ENCODE measurements at places on chromosomes 1 and 21.

DNA sequence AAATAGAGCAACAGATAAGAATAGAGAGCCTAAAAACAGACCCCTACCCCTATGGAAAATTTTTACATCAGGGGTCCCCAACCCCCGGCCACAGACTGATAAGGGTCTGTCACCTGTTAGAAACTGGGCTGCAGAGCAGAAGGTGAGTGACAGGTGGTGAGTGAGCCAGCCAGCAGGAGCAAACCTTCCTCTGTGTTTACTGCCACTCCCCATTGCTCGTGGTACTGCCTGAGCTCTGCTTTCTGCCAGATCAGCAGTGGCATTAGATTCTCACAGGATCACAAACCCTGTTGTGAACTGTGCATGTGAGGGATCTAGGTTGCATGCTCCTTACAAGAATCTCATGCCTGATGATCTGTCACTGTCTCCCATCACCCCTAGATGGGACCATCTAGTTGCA lies 174.1 kb downstream of the FOXD2 start:
- DNase-seq = no peak

DNA sequence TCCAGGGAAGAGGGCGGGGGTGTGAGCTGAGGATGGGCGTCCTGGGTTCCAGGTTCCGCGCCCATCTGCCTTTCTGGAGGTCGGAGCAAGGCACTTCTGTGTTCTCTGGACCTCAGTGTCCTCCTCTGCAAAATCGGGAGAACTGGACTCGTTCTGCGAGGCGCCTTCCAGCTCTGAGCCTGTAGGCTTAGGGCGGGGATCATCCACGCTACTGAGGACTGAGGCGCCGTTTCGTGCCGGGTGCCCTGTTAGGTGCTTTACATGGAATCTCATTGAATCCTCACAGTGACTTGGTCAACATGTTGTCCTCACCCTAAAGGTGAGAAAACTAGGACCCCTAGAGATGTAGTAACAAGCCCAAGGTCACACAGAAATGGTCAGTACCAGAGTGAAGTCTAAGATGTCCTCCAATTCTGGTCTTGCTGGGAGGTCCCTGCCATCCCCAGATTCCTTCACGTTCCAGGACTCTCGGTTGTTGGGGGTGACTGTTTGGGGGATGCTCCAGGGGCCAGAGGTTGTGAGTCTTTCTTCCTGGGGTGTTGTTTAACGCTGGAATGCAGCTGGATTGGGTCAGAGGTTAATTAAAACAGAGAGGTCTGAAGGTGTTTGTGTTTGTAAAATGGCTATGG lies 677 bp downstream of the PRKAA2 start:
- DNase-seq = no peak

DNA sequence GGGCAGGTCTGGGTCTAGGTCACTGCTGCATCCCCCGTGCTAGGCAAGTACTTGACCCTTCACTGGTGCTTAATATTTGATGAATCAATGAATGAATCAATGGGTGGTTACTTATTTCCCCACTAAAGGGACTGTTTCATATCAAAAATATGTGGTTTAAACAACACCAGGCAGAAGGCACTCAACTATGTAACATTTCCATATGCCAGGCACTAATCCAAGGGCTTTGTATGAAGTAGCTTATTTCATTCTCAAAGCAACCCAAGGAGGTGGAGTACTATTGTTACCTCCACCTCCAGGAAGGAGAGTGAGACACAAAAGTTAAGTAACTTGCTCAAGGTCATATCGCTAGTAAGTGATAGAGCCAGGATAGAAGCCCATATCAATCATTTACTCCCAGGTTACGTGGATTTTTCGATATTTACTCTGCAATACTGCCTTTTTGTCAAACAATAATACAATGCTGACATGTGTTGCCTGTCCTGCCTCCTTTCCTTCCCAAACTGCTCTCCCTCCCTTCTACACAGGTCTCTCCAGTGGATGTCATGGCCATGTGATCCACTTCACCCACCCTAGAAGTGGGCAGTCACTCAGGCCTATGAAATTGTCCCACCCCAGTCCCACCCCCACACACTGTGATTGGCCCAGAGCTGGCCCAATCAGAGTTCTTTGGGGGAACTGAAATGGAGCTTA lies 142.8 kb downstream of the ETS2 start:
- no peak for DNase-seq

DNA sequence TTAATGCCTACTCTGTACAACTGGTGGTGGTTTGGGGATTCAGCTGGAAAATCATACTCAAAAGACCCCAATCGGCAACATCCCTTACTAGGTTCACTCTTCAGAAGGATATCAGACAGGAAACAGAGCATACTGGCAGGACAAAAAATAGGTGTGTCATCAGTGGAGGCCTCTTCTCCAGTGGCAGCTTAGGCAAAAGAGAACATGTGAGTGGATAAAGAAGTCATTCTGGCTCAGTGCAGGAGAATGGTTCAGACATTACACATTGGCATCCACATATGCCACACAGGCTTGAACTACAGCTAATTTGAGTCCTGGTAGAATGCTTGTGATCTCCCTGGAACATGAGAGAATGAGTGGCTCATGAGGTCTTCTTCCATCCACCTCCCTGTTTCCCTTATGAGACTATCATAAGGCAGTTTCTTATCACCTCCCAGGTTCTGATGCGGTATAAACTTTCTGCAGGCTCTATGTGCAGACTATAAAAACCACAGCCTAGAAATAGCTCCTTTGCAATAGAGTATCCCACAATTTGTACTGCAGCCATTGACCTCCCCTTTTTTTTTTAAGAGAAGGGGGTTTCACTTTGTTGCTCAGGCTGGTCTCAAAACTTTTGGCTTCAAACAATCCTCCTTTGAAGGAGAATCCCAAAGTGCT lies 24.7 kb downstream of the VAMP4 start:
- DNase-seq = no peak

DNA sequence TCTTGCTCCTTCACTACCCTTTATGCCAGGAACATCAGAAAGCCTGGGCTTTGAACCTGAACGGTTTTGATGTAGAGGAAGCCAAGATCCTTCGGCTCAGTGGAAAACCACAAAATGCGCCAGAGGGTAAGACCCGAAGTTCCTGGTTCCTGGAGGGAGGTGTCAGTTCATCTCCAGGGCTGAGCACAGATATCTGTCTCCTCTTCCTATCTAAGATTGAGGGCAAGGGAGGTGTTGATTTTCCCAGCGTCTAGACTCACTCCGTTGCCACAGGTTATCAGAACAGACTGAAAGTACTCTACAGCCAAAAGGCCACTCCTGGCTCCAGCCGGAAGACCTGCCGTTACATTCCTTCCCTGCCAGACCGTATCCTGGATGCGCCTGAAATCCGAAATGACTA lies 915 bp downstream of the CDC20 start:
- DNase-seq = no peak

GRCh38 chr1:54135436-54136120 lies 17.2 kb downstream of the CDCP2 start:
- DNase-seq = no peak

DNA sequence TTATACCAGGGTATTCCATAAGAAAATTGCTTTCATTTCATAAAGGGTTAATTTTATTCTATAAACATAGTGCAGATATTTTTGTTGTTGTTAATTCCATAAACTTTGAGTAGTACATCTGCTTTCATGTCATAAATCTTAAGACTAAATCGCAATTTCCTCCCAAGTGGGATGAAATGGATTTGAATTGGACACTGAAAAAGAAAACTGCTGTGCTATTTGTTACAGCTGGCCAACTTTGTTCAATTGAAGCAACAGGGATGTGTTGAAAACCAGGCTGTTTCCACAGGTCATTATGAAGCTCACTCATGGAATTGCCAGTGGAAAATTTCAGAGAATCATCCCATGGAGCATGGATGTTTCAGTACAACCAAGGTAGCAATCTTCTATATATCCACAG lies 252.5 kb upstream of the RGS18 start:
- no peak for DNase-seq

- no peak for DNase-seq
Measured at GRCh38 chr1:24779689-24780464, 34.6 kb downstream of the CLIC4 start.

- no peak for DNase-seq
Measured at GRCh38 chr1:201251851-201252430, 31.4 kb upstream of the PKP1 start.

GRCh38 chr21:38959692-38960061 lies 153.9 kb downstream of the ETS2 start:
- no peak for DNase-seq

- DNase-seq = no peak
Measured at GRCh38 chr1:87226341-87226760, 102.3 kb upstream of the LMO4 start.

DNA sequence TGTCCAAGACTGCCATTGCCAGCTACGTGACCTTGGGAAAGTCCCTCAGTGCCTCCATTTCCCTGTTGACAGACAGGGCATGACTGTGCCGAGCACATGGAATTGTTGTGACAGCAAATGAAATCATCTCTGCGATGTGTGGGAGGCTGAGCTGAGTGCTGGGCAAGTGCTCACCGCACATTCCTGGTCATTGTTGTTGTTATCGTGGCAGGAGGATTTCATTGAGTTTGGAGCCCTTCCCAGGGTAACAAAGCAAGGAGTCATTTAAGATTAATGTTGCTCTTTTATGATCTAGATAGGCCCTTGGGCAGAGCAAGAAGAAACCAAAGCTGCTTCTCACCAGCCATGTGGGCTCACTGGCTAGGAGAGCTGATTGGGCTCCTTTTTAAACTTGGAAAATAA lies 39.6 kb upstream of the ITPKB start:
- DNase-seq = no peak

DNA sequence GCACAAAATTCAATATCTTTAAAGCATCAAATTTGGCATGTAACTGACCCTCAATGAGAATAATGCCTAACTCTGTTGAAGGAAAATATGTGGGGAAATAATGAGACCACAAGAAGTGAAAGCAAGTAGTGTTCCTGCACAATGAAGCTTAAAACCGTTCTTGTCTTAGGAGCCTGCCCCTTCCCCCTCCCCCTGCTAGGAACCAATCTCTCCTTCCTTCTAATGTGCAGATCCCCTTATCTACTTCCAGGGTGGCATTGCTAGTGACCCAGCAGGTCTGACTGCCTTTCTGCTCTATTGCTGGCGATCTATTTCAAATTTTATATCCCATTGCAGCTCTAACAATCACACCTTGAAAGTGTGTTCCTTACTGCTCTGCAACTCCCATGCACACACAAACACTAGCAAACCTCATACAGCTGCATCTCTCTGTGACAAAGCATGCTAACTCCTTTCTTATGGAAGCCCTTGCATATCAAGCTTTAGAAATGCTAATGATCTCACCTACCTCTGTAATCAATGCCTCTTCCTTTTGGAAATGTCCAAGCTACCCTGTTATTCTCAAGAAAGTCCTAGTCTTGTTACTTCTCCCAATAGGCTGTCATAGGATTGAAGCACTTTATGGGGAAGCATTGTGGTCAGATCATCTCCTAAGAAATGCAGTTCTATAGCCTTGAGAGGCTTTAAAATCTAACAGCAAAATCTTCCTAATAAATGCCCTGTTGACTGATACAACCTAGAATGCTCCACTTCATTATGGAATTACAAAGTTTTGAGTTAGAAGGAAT lies 26.5 kb downstream of the BCL9 start:
- no peak for DNase-seq

DNA sequence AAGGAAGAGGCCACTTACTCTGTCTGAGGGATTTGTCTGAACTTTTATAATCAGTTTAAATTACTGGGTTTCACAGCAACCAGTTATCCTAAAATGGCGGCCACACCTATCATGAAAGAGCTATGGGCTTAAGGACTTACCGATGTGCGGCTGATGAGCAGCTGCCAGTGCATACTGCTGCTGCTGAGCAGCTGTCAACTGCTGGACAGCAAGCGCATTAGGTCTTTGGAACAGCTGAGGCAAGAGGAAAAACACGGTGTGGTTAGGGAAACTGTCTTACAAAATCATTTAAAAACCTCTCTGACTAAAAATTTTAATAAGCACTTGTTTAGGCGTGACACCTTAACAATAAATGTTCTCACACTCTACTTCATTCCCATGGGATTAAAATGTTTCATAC lies 72.6 kb upstream of the SDC3 start:
- no peak for DNase-seq

GRCh38 chr1:103489935-103490334 lies 35.6 kb upstream of the RNPC3 start:
- DNase-seq = no peak

GRCh38 chr1:998745-998994 lies 1.2 kb downstream of the HES4 start:
- no peak for DNase-seq

- no peak for DNase-seq
Measured at GRCh38 chr1:27445177-27445936, 44.6 kb downstream of the WASF2 start.

GRCh38 chr1:27593678-27594563 lies 10.0 kb downstream of the AHDC1 start:
- no peak for DNase-seq

- DNase-seq = no peak
Measured at GRCh38 chr1:108140177-108140576, 60.0 kb downstream of the SLC25A24 start.

GRCh38 chr1:231507476-231508355 lies 20.8 kb upstream of the TSNAX start:
- DNase-seq = no peak

DNA sequence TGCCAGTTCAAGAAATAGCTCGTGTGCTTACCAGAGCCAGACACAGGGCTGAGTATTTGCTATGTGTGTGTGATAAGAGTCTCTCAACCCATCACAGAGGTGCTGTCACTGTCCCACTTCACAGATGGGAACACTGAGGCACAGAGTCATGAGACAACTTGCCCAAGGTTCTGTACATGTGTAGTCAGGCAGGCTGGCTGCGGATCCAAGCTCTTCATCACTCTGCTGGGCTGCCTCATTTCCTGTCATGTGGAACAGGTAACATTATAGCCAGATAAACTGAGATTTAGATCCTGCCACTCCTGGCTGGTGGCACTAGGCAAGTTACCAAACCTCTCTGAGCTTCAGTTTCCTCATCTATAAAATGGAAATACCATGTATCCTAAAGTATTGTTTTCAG lies 77.8 kb downstream of the ITPKB start:
- DNase-seq = no peak

GRCh38 chr1:116881879-116882520 lies 27.7 kb upstream of the PTGFRN start:
- DNase-seq = no peak

- DNase-seq = no peak
Measured at GRCh38 chr1:13749543-13750341, 49.8 kb downstream of the PRDM2 start.

- DNase-seq = no peak
Measured at GRCh38 chr1:147625362-147625995, 44.8 kb downstream of the ACP6 start.

DNA sequence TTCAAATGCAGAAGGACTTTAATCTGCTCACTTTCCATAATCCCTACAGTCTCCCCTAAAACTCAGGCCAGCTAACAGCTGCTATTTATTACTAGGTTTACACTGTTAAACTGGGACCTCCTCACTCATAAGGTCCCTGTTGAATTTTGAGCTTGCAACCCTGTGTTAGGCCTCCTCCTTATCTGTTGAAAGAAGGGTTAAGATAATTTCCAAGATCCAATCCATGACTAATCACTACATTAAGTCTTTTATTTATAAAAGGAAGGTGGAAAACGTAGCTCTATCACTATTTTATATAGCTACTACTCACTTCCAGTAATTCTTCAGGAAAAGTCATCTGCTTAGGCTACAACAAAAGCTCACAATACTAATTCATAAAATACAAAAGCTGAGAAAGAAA lies 79.5 kb downstream of the EVI5 start:
- no peak for DNase-seq
